ENCODE measurements at places on chromosomes 12 and 14.

GRCh38 chr12:104649217-104649824 is 192.6 kb downstream of the CHST11 start:
- no peaks in the 10 kb centered on the region for H3K27me3 ChIP-seq
- no peak overlapping the region for H3K4me3 ChIP-seq
- H3K36me3 ChIP-seq: no peaks in the 10 kb centered on the region
- H3K4me1 ChIP-seq: no peaks in the 10 kb centered on the region
- DNase-seq: no peak

DNA sequence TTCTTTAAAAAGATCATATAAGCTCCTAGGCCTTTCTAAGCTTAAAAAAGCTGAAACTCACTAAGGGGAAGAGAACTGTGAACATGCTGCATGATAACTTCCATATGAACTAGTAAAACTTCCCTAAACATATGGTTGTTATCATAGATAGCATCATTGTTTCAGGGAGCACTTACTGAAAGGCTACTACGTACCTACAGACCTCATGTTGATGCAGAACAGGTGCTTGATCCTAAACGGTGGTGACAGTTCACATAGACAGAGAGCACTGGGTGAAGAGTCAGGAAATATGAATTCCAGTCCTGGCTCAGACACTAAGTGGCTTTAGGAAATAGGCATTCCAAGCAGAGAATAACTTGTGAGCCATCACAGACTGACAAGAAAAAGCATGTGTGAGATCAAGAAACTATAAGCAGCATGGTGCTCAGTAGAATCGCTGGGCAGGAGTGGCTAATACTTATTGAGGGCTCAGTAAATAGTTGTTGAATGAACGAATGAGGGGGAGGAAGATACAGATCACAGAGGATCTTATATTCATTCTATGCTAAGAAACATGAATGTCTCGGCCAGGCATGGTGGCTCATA is 78.4 kb upstream of the NUDT4 start:
- no peaks in the 10 kb centered on the region for H3K27me3 ChIP-seq
- no peak for DNase-seq
- H3K4me1 ChIP-seq: no peaks in the 10 kb centered on the region
- H3K4me3 ChIP-seq: no peak overlapping the region
- no peaks in the 10 kb centered on the region for H3K36me3 ChIP-seq

DNA sequence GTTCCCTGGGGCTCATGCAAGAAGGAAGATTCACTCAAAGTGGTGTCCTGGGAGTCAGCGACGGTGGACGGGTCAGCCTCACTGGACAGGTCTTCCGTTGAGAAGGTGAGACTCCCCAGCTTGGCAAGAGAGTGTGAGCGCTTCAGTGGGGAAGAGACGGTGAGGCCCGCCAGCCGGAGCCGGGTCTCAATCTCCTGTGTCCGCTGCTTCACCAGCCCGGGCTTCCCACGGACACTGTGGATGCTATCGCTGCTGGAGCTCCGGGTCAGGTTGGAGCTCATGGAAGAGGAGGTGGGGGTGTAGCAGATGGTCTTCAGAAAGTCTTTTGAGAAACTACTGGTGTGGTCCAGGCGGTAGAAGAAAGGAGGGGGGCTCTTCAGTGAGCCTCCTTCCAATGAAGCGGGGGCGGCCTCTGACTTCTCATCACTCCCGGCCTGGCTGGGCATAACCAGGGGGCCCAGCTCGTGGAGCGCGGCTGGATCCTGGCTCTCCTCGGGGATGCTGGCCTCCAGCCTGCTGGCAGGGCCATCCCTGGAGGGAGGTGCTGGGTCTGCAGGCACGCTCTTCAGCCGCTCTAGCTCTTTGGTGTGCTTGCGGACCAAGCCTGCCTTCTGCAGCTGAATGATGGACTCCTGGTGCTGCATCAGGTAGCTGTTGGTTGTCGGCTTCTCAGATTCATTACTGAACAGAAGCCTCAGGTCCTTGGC is 56.9 kb upstream of the CORO1C start:
- no peak overlapping the region for H3K27ac ChIP-seq
- H3K27me3 ChIP-seq: no peaks in the 10 kb centered on the region
- H3K4me3 ChIP-seq: no peak overlapping the region
- H3K36me3 ChIP-seq: no peaks in the 10 kb centered on the region

- DNase-seq: no peak
- no peaks in the 10 kb centered on the region for H3K36me3 ChIP-seq
- no peak overlapping the region for H3K4me3 ChIP-seq
- H3K27ac ChIP-seq: no peak overlapping the region
Measured at GRCh38 chr14:29832042-29832441, 95.6 kb downstream of the PRKD1 start.

DNA sequence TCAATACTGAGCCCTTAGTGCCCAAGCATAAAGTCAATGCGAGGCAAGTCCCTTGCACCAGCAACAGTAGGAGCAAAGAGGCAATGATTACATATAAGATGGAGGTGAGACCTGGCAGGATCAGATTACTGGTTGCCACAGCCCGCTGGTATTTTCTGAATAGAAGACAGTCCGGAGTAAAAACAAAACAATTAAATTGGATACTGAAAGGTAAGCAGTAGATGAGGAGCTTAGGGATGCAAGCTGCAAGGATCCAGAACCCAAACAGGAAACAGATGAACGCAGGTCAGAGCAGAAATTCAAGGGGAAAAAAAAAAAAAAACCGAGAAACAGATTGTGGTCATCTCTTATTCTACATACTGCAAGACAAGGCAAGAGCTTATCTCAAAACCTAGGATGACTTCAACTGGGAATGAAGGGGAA is 119.6 kb downstream of the MED13L start:
- no peaks in the 10 kb centered on the region for H3K36me3 ChIP-seq
- H3K27ac ChIP-seq: no peak overlapping the region
- DNase-seq: peak; percentile 53
- H3K4me3 ChIP-seq: no peak overlapping the region

DNA sequence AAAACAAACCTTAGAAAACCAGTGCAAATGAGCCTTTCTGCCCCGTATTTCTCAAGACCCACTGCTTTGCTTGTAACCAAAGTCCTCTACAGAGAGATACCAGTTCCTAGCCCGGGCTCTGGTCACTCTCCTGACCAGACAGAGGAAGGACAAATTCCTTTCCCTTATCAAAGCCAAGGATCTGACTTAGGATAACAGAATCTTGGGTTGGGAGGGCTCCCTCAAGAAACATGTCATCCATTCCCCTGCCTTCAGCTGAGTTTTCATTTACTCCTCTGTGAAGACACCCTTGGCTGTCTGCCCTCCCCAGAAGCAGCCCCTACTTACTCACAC is 116.0 kb upstream of the PARP11 start:
- H3K27me3 ChIP-seq: no peaks in the 10 kb centered on the region
- no peak overlapping the region for H3K27ac ChIP-seq
- H3K36me3 ChIP-seq: no peaks in the 10 kb centered on the region
- no peaks in the 10 kb centered on the region for H3K4me1 ChIP-seq

DNA sequence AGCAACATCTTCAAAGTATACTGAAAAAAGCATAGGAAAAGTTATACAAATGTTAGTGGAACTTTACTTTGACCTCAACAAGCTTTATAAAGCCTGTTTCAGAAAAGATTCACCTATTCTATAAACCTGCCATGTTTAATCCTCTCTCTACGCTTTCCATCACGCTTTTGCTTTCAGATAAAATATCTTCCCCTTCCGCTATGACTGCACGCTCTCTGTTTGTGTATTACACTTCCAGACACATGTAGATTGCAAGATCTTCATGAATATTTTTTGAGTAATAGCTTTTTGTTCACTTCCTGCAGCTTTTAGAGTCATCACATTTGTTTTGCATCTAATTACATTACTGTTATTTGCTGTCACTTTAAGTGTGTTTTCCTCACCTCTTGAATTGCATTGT is 271.4 kb downstream of the RASSF9 start:
- no peak for DNase-seq
- no peak overlapping the region for H3K4me3 ChIP-seq
- H3K27ac ChIP-seq: no peak overlapping the region
- H3K4me1 ChIP-seq: no peaks in the 10 kb centered on the region
- H3K27me3 ChIP-seq: no peaks in the 10 kb centered on the region

- H3K36me3 ChIP-seq: no peaks in the 10 kb centered on the region
- peak; percentile 94 for DNase-seq
- peak overlapping the region; percentile 40 for H3K4me3 ChIP-seq
- H3K27me3 ChIP-seq: peaks cover 35% of the 10 kb centered on the region
- no peak overlapping the region for H3K27ac ChIP-seq
Measured at GRCh38 chr12:54159140-54159539, 29.6 kb downstream of the SMUG1 start.

DNA sequence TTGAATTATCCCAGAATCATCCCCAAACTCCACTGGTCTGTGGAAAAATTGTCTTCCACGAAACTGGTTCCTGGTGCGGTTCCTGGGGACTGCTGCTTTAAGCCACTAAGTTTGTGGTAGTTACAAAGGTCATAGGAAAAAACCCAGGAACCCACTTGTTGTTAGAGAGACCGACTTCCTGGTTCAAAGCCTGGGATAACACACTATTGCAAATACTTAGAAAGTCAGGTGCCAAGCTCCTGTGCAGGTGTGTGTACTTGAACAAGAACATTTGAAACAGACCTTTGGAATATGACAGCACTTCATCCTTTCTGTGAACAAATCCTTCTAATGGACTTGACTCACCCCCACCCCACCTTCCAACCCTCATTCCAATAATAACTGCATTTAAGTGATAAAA is 519.6 kb downstream of the GLT1D1 start:
- DNase-seq: no peak
- no peaks in the 10 kb centered on the region for H3K36me3 ChIP-seq
- H3K4me1 ChIP-seq: no peaks in the 10 kb centered on the region
- no peak overlapping the region for H3K27ac ChIP-seq
- no peak overlapping the region for H3K4me3 ChIP-seq
- no peaks in the 10 kb centered on the region for H3K27me3 ChIP-seq
